ENCODE measurements at places on chromosomes 12 and 14.

DNA sequence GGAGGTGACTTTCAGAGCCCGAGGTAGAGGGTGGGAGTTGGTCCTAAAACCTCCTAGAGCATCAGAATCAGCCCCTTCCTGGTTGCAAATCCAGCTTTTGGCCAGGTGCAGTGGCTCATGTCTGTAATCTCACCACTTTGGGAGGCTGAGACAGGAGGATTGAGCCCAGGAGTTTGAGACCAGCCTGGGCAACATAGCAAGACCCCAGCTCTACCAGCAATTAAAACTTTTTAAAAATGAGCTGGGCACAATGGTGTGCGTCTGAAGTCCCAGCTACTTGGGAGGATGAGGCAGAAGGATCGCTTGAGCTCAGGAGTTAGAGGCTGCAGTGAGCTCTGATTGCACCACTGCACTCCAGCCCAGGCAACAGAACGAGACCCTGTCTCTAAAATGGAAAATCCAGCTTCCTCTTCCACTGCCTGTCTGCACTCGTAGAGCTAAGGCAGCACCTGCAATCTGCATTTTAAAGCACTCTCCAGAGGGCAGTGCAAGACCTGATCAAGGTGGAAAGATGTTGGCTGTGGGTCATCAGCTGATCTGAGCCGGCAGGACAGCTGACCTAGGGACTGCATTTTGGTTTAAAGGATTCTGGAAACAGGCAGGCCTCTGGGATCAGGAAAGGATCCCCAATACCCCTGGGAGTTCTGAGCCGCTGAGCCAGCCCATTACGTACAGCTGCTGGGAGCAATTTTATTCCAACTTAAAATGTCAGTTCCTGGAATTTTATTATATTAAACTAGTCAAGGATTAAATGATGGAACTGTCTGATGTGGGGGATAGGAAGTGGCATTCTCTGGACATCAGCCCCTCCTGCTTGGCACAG lies 1.8 kb upstream of the TESC start:
- no peak for DNase-seq

DNA sequence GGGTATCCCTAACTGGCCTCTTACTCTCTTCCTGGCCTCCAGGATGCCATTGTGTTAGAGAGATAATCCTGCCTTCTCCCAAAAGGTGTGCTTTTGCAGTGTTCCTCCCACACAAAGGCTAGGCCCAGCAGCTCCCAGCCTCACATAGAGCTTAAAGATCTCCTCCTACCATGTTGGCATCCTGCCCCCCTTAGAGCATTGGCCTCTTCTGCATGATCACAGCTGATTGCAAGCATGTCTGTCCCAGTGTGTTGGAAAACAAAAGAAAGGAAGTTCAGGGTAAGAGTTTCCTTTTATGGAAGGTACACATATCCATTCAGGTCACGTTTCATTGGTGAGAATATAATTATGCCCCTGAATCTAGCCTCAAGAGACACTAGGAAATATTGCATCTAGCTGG lies 405.4 kb downstream of the TMTC2 start:
- no peak for DNase-seq

GRCh38 chr12:131097202-131098177 lies 143.8 kb downstream of the ADGRD1 start:
- DNase-seq: no peak

GRCh38 chr12:3552726-3553045 lies 61.7 kb downstream of the PRMT8 start:
- DNase-seq: no peak

- DNase-seq: peak; percentile 27
Observed at GRCh38 chr12:122870867-122871664, 24.9 kb downstream of the VPS37B start.
